ENCODE measurements at places on chromosomes 6 and 20.
A peak's percentile ranks its signal among the peaks of the same experiment; 100 is the strongest.

DNA sequence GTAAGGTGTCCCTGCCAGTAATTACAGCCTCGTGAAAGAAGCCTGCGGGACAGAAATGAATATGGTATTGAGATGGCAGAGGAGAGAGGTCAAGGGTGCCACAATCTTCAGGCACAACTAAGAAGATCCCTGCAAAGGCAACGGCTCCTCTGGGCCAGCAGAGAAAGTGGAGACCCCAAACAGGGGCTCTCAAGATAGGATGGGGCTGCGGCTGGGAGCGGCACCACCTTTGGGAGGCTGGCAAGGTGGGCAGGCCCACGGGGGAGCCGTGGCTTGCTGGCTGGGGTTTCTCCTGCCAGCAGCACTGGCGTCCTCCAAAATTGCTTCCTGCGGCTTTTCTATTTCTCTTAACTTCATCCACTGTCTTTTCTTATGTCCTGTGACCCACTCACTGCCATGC, 183.6 kb upstream of the QKI start:
- DNase-seq = no peak

DNA sequence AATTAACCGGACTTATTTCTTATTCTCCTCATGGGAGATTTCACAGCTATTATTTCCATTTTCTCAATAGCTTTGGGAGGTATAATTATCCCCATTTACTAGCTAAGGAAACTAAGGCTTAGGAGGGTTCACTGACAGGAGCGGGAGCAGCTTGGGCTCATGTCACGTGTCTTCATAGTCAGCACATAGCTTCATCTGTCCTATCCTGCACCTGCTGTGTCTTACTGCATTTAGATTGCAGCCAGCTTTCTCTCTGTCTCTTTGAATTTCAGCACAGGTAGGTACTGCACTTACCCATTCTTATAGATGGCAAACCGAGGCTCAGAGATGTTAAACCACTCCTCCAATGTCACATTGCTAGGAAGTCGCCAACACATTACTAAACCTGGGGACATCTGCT, 839.9 kb downstream of the MAFB start:
- DNase-seq = no peak

GRCh38 chr20:63330940-63331339, 30.2 kb downstream of the CHRNA4 start:
- no peak for DNase-seq

DNA sequence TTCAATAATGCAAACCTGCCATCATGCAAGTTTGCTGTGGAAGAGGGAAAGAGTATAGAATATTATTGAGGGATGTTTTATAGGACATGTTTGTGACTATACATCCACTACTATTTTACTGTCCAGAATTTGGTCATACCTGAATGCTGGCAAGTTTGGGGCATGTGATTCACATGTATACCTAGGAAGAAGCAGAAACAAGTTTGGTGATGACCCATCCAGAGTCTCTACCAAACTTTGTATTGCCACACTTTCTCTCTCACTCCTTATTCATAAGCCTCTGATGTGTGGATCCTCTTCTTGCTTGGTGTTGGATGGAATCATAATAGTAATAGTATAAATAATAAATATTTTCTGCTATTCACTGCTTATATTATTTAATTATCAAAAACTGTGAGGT, 108.5 kb upstream of the FLRT3 start:
- no peak for DNase-seq

- DNase-seq = no peak
Observed at GRCh38 chr6:43982084-43982625, 145.1 kb downstream of the MRPL14 start.

- no peak for DNase-seq
Observed at GRCh38 chr6:122130518-122130917, 268.9 kb upstream of the HSF2 start.

- DNase-seq = no peak
Observed at GRCh38 chr6:4747588-4747987, 28.6 kb upstream of the CDYL start.

DNA sequence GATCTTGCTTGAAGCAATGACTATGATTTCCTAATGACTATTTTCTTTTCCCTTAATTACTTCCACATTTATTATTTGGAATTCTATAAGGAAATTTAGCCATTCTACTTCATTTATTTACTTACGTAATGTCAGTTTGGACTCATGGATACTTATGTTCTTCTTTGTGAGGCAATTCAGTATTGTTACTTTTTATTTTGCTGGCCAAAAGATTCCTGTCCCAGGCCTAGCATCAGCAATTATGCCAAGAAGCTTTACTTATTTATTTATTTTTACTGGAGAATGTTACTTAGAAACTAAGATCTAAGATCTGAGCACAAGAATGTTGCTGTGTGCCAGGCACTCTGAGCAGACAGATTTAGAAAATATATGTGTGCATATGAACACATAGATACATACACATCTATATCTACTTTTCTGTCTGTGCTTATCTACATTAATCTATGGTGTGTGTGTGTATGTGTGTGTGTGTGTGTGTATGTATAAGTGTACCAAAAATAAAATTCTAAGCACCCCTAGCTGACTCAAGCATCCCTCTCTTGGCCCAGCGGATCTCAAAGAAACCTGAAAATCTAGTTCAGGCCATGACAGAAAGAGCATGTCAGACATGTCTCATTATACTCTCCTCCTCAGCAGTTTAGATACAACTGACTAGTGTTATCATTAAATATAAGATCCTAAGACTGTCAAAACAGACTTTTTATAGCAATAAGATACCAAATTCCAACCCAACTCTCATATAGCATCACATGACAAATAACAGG, 640.0 kb upstream of the GJE1 start:
- DNase-seq = no peak

DNA sequence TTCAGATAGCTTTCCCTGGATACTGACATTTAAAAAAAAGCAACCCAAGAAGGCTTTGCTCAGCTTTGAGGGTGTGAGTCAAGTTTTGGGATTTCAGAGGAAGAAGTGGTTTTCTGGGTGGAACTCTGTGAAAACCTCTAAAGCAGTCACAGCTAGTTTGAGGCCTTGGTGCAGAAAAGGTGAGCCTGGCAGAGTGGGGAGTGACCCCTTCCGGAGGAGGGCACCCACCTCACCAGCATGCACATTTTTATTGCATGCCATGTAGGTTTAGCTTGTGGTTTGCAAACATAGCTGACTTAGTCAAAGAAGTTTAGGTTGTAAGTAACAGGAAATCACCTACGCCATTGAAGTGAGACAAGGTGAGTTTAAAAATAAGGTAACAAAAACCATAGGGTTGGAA, 146.8 kb upstream of the PMEPA1 start:
- DNase-seq = no peak

GRCh38 chr20:2402271-2402980, 21.7 kb downstream of the TGM6 start:
- DNase-seq = no peak

DNA sequence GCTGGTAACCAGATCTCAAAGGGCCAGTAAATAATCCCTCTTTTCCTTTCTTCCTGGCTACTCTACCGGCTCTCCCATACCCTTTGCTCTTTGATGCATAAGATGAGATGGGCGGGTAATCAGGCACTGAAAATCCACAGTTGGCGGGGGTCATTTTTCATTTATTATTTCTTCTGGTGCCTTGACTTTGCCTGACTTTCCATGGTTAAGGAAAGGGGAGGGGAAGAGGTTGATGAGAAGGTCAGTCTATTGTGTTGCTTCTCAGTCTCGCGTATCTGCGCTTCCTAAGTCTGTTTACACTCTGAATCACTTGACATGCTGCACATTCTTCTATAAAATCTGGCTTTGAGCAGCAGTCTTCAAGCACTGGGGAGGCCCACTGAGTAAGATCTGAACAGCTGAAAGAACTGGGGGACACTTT, 121.1 kb upstream of the HDGFL1 start:
- no peak for DNase-seq

GRCh38 chr6:138229663-138230179, 11.4 kb upstream of the PBOV1 start:
- DNase-seq = no peak

DNA sequence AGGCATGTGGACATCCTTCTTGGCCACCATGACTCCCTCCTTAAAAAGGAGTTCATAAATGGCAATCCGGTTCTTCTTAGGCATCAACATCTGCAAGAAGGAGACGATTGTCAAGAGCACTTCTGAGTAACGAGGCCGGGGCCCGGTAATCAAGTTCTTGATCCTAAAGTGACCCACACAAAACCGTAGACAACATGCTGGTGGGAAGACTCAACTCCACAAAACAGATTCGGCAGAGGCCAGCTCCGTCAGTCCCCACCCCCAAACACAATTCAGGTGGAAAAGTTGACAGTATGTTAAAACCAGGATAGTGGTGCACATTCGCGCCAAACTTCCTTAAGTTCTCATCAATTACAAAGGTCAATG, 754 bp downstream of the RPS10 start:
- no peak for DNase-seq

DNA sequence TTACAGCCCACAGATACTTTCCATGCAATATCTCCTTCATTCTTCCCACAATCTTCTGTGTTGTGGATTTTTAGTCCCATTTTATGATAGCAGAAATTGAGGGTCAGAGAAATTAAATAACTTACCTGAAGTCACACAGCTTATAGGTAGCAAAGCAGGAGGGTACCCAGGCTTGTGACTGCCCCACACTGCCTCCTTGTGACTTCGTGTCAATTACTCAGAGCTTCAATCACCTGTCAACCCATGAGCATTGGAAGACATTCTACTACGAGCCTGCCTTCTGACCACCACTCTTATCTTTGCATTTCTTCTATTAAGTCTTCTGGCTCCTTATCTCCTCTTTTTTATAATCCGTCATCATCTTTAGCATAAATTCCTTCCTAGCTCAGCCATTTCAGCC, 71.6 kb upstream of the NRSN1 start:
- DNase-seq = no peak

- DNase-seq = no peak
Observed at GRCh38 chr6:138734585-138734984, 39.0 kb upstream of the CCDC28A start.

- DNase-seq = no peak
Observed at GRCh38 chr6:160041608-160042007, 72.7 kb downstream of the IGF2R start.

- no peak for DNase-seq
Observed at GRCh38 chr20:47365023-47365764, 8.7 kb upstream of the ZMYND8 start.

GRCh38 chr6:43644940-43645612, at the start of gene RSPH9:
TSS of gene RSPH9 (plus strand) at chr6:43645036. CDS start at chr6:43645099, 63 bp downstream.
- no peak for DNase-seq

- DNase-seq = no peak
Observed at GRCh38 chr6:37800703-37801604, 18.6 kb upstream of the ZFAND3 start.

GRCh38 chr6:146028252-146028795, 538 bp upstream of the GRM1 start:
- no peak for DNase-seq

DNA sequence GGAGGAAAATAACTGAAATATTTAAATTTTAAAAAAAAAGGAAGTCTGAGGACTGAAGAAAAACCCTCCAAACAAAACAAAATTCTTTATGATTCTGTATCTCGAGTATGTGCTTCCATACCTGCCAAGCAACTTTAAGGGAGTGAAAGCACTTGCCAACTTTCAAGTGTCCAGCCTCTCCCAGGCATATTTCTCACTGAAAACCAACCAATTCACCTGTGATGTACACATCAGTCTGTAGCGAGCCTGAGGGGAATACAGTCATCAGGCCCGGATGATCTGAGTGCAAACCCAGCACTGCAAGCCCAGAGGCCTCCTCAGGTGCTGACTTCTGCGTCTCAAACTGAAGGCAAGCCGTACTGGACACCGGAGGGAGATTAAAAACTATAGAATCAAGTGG, 164.8 kb upstream of the NT5E start:
- DNase-seq = no peak

- no peak for DNase-seq
Observed at GRCh38 chr20:17712201-17712600, 12.4 kb downstream of the BANF2 start.

DNA sequence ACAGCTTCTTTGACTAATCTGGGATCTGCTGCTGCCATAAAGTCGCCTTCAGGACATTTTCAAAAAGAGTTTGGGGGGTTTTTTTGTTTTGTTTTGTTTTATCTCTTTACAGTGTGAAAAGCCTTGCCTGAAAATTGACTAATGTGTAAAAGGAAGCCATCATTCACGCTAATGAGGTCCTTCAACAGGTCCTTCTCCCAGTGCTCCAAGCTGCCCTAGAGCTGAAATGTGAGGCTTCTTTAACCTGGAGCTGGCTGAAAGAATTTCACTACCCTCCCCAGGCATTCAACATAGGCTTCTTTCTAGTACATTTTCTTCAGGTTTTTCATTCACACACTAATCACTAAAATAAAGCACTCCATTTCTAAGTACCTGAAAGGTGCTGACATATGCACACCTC, 145.1 kb upstream of the PRDM1 start:
- DNase-seq = no peak

DNA sequence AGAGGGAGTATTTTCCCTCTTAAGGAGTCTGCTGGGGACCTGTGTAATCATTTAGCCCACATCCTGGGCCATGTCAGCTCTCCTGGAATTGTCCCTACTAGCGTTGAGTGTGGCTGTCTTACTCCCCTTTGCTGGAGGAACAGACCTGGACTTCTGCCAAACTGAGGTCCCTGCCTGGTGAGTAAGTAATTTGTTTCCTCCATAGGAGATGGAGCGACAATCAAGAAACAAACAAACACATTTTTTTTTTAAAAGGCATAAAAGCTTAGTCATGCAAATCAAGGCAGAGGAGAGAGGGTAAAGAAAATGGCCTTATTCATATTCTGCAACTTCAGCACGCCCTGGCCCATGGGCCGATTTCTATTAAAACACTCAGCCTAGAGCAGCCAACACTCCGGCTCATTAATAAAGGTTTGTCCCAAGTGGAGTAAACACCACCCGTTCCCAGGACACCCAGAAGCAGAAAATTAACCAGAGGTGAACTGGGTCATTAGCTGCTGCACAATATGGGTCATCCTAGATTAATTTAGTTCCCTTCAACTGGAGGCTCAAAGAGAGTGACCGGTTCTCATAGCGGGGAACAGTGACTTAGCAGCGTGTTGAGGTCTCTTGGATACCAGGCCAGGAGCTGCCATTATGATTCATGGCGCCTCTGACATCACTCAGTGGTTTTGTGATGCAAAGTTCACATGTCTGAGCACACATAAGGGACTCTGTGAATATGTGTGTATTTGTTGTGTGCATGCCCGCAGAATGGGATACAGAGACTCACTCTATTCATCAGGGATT, 165.0 kb upstream of the SULF2 start:
- no peak for DNase-seq

DNA sequence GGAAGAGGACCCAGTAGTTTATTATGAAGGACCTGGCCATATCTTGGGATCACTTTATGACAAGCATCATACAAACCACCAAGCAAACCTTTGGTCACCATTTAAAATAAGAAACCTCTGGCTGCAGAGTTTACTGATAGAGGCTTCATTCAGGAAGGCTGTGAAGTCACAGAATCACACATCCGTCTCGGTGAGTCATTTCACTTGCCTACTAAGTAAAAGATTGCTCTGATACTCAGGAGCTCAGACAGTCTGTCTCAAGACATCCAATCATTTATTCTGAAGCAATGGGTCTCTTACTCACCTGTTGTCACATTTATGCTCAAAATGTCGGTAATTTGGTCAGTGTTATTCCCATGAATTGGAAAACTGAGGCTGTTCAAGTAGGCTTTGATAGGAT, 33.7 kb downstream of the ADGRF5 start:
- no peak for DNase-seq

GRCh38 chr6:119891644-119892043, 542.1 kb upstream of the MAN1A1 start:
- DNase-seq = no peak

GRCh38 chr6:152094992-152095592, 287.6 kb downstream of the ESR1 start:
- peak; percentile 99 for DNase-seq
